Hematopoietic multipotent progenitor cell treated with erythropoietin and hydrocortisone succinate and interleukin-3 and kit ligand, for 8 days (in vitro differentiated cells): ENCODE measurements at places on chromosomes 13 and 19.

- no peak for DNase-seq
These were observed 75.2 kb upstream of the MCF2L start for GRCh38 chr13:112893570-112894422.

DNA sequence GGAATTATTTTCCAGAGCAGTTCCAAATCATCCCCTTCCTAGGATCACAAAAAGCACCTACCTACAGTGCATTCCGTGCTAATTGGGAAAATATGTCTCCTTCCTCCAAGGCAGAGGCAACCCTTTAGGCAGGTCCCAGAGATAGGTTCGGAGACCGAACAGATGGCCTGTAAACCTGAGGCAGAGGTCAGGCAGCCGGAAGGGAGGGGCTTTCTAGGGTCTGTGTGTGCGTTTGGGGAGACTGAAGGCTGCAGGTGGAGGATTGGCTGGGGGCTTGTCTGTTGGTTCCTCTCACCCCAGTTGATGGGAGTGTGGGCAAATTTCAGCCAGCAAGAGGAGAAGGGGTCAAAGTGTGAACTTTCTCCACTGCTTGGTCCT lies 7.1 kb downstream of the KCNN4 start:
- DNase-seq: no peak

DNA sequence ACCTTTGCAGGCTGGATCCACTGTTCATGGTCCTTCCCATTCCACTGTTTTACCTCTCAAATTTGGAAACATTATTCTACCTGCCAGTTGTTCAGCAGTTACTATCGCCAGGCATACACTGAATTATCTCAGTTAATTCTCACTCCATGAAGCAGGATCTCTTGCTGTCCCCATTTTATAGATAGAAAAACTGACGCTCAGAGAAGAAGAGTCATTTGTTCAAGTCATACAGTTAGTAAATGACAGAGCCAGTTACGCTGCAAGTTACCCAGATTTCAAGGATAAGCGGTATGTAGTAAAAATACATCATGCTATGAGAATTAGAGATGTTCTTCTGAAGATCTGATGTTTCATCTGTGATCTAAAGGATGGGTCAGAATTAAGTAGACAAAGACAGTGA lies 40.2 kb upstream of the IGSF23 start:
- no peak for DNase-seq

DNA sequence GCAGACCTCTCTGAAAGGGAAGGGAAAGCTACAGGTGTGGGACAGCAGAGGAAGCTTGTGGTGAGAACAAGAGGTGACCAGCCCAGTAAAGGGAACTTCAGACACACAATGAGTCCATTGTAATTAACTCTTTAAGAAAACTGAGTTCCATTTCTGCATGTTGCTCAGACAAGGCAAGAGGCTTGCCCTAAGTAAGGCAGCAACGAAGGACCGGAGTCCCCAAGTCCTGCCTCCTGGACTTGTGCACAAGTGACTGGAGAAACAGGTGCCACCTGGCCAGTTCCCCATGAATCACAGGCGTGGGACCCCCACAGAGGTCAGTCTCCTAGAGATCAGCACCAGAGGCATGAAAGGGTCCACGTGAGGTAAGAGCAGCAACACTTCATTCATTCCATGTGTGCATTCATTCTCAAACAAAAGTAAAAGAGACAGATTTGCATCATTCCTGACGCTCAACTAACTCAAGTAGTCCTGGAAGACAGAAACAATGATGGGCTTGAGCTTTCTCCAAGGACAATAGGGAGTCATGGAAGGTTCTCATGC lies 14.7 kb upstream of the SIGLEC6 start:
- DNase-seq: no peak

DNA sequence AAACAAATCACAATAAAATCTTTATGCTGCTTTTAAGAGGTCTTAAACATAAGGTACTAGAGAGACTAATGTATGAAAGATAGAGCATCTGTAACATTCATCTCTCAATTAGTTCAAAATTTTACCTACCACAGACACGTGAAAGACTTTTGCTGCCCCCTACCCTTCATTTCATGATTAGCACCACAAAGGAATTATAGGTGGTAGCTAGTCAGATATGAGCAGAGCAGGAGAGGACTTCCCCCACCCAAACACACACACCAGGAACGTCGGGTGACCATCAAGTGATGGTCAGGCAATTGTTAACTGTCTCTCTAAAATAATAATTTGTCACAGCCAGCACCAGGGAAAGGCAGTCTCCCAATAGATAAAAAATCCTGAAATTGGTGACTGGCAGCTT lies 1531.7 kb upstream of the SPRY2 start:
- DNase-seq: no peak
